ENCODE measurements at places on chromosomes 16 and 17.

DNA sequence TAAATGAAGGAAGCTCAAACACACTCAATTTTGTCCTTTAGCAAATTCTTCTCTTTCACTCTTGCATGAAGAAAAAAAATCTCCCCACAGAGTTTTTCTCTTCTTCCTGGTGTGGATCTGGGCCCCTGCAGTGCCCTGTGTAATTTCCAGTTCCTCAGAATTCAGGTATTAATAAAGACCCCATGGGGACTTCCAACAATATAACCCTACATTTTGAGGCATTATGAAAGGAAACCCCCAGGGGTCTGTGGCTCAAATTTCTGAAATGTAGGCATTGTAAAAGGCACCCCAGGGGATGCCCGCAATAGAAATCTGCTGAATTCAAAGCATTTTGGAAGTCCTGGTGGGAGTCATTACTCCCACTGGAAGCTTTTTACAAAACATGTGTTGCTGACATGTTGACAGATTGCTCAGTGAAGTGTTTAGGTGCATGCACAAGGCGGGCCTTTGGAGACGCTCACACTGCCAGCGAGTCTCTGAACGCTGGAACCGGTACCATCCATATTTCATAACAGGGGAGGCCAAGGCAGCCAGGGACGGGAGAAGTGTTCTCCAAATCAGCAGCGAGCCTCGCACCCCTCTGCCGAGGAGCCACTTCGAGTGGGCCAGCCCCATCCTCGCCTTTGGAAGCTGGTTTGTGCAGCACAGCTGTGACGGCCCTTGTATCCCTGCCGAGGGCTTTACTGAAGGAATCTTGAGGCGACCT, 154.0 kb downstream of the ZNF423 start:
- DNase-seq = no peak

GRCh38 chr17:80732268-80732667, 187.6 kb downstream of the RPTOR start:
- DNase-seq = no peak

DNA sequence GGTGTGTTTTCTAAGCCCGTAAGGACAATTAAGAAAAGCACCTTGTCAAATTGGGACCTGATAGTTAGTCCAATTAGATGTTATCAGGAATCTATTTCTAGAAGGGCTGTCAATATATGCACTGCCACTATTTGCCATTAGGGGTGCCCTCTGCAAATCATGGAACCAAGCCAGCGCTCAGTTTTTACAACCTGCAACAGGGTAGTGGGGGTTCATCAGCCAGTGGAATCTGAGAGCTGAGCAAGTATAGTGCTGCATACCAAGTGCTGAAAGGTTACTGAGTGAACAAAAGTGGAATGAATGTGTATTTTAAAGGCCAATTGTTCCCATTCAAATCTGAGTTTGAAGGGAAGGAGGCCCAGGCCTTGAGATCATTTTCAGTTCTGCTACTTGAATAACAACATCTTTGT, 10.4 kb downstream of the PRR11 start:
- peak; percentile 19 for DNase-seq

DNA sequence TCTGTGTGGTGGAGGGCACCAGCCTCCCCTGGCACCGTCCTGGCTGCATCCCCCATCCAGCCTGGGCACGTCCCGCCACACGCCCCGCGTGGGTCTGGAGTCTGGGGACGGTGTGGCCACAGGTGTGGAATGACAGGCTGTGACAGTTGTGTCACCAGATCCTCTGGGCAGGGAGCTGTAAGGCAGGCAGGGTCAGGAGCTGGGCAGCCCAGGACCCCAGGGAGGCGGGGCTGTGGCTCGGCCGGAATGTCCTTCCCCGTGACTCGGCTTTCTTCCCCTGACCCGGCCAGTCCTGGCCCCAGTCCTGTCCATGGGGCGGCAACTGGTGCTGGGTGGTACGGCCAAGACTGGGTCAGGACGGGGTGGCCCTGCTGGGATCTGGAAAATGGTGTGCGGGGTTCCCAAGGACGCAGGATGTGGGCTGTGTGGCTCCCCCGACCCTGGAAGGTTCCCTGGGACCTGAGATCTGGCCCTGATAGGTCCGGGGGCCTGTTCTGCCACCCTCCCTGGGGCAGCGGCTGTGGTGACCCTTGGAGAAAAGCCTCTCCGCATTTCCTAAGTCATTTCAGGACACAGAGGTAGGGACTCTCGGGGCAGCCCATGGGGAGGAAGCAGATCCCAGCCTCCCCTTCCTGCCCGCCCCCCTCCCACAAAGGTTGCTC, 3.3 kb upstream of the SLC16A3 start:
- no peak for DNase-seq

- no peak for DNase-seq
These were observed 34.7 kb downstream of the CCDC57 start for GRCh38 chr17:82177761-82178498.

- no peak for DNase-seq
These were observed 127.7 kb upstream of the GSE1 start for GRCh38 chr16:85485379-85485778.

DNA sequence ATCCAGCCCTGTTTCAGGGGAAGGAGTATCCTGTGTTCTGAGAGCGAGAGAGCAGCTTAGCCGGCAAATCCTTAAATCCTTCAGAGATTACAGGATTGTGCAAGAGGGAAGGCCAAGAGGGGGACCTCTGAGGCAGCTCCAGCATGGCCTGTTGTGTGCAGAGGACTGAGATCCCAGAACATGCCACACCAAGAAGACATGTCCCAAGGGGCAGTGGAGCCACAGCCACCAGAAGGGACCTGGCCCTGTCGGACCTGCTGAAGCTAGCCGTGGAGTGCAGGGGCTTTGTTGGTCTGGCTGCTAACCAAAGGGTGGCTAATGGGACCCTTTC, 1.6 kb upstream of the MRC2 start:
- no peak for DNase-seq

- no peak for DNase-seq
These were observed 121.8 kb downstream of the SPACA3 start for GRCh38 chr17:33113276-33113990.

DNA sequence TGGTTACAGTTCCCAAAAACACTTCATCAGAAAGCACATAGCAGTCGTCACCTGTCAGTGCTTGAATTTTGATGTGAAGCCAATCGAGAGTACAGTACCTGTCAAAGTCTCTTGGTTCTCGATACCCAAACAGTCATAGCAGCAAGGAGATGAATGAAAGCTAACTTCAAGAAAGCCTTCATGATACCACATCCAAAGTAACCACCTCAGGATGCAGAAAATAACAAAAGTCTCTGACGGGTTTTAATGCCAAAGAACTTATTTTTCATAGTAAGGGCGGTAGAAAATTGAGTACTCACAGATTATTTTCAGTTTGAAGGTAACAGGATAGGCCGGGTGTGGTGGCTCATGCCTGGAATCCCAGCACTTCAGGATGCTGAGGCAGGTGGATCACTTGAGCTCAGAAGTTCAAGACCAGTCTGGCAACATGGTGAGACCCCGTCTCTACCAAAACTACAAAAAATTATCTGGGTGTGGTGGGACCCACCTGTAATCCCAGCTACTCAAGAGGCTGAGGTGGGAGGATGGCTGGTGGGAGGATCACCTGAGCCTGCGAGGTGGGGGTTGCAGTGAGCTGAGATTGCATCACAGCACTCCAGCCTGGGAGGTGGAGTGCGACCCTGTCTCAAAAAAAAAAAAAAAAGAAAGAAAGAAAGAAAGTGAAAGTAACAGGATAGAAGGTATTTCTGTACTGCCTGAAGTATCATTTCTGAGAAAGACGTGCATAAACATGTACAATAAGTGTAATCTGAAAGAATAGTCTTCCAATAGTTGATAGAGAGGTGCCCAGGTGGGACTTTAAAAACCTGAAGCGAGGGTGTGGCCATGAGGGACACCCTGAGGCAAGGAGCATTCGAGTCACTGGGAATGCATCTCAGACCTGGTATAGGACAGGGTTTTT, 15.4 kb downstream of the MFSD11 start:
- peak; percentile 39 for DNase-seq

DNA sequence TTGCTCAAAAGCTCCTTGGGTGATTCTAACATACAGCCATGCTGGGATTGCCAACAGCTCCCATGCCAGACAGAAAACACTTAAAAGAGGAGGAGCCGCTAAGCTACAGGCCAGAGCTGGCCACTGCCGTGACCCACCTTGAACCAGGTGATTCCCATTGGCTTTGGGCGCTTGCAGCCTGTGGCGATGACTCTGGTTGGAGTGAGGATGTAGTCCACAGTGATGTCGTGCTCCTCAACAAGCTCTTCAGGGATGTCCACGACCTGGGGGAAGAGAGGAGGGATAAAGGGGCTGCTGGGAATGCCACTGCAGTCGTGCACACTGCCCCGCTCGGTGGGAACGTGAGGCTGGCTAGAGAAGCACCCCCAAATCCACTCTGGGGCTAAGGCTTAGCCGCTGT, 13.5 kb downstream of the MTHFSD start:
- no peak for DNase-seq

GRCh38 chr16:51003850-51004566, 147.1 kb downstream of the SALL1 start:
- no peak for DNase-seq

DNA sequence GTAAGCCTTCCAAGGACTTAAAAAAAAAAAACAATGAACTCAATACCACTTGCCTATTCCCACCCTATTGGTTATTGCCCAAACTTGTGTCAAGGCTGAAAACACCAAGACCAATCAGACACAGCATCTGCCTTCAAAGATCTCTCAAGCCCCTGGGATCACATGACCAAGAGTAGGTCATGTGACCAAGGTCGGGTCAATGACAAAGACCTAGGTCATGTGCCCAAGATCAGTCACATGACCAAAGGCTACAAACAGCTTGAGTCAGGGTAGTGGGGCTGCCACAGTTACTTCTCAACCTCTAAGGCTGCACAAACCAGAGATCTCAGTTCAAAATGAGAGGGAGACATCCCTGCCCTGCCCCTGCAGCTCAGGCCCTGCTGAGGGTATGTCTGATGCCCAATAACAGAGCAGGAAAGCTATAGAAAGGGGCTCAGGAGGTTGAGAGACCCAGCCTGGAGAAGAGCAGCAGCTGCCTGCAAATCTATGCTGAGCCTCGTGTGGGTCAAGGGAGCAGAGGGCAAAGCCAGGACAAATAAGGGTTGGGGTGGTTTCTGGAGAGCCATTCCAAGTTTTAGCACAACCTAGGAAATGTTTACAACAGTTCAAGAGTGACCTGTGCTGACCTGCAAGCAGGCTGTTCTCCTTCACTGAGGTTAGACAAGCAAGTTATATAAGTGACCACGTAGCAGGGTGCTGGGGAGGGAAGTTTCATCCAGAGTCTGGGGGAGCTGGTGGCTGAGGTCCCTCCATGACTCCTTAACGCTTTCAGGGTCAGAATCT, 48.8 kb downstream of the PIMREG start:
- peak; percentile 11 for DNase-seq

GRCh38 chr16:11310997-11311561, 29.9 kb upstream of the PRM1 start:
- DNase-seq = no peak

DNA sequence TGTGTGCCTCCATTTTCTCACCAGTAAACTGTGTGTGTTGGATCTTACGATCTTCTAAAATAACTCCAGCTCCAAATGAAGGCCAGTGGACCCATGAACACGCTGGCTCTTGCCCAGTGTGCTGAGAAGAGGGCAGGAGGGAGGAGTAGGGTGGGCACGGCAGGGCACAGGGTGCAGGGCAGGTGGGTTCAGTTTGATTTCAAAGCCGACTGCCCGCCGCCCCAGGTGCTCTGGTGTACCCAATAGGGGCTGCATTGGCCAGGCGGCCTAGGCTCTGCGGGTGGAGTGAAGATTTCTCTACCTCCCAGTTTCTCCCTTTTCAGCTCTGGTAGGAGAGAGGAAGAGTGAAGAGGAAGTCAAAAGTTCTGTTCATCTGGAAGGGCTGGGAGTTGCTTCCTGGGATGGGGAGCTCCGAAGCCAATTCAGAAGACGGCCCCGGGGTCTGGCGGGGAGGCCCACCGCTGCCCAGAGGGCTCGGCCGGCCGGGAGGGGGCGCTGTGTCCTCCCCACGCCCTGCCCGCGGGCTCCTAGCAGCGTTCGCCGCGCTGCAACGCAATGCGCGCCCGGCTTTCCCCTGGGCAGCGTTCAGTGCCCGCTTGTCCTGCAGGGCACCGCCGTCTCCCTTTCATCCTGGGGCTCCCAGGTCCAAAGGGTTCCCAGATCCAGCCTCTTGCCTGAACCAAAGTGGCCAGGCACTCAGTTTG, 1.1 kb upstream of the CRHR1 start:
- DNase-seq = no peak

- DNase-seq = peak; percentile 60
These were observed 742 bp downstream of the PFN1 start for GRCh38 chr17:4947411-4948165.

DNA sequence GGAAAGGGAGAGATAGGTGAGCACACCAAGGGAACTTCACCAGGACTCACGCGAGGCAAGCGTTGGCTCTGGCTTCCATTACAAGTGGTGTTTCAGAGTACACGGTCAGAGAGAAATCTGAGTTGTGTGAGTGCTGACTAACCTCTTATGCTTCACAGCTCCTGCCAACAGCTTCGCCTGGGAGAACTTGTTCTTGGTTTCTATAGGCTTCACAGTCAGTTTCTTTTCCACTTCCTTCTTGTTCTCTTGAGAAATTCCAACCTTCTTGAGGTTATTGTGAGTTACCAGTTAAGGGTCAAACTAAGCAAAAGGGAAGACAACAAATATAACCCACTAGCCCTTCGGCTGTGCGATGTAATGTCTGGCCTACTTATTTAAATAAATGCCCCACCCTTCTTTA, 18.9 kb downstream of the PSME3IP1 start:
- no peak for DNase-seq

- DNase-seq = no peak
These were observed 897 bp upstream of the CYGB start for GRCh38 chr17:76538281-76538931.

DNA sequence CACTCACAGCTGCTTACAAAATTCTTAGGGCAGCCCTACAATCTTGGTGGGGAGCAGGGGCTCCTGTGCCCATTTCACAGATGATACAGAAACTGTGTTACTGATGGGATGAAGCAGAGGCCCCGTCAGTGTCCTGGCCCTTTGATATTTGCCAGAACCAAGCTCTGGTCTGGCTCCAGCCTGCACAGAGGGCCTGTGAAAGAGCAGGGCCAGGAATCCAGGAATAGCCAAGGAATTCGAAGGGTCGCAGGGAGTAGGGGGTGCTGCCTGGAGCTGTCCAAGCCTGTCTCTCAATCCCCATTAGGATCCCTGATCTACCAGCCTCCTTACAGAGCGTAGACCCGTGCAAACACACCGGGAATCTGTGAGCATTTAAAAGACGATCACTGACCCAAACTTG, 86.3 kb upstream of the RCVRN start:
- DNase-seq = no peak

DNA sequence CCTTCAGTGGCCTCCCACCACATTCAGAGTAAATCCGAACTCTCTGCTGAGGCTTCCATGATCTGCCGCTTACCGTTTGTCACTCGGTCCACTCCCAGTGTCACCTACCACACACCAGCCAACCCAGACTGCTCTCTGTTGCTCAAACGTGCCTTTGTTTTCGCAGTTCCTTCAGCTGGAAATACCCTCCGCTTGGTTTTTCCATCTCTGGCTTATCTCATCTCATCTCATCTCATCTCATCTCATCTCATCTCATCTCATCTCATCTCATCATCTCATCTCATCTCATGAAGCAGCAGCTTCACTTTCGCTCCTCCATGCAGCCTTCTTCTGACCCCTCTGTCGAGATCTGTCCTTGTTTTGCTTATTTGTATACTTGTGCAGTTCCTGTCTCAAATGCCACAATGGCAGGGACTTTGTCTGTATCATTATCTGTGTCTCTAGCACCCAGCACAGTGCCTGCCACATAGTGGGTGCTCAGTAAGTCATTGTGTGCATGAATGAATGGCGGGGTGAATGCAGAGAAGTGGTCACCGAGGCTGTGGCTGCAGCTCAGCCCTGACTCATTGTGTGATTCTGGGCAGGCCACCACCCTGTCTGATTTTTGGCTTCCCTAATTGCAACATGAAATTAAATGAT, 3.8 kb upstream of the SNX20 start:
- no peak for DNase-seq
